ENCODE measurements at places on chromosomes 7 and 10. TPM values are rescaled to one million over a fixed set of nuclear protein-coding genes. Genes with fewer than 3 reads are reported as not detected.

Gene AGR2
- not detected for total RNA-seq

DNA sequence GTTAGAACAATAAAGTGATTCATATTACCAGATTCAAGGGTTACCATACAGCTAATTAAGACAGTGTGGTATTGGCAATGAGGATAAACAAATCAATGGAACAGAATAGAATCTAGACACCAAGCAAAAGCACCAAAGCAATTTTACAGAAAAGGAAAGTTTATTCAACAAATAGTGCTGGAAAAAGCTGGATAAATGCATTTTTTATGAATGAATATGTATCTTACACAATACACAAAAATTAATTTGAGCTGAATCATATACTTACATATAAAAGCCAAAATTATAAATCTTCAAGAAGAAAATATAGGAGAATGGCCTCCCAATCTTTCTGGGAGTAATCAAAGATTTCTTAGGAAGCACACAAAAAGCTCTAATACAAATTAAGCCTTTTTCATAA is 220.4 kb upstream of the PTN start:
- no peaks in the 10 kb centered on the region for H3K36me3 ChIP-seq
- DNase-seq, result no peak
- H3K27ac ChIP-seq, result no peak overlapping the region

- H3K4me1 ChIP-seq, result peaks cover 8% of the 10 kb centered on the region
- H3K27me3 ChIP-seq, result no peaks in the 10 kb centered on the region
- no peak for DNase-seq
- H3K4me3 ChIP-seq, result no peak overlapping the region
These were observed 12.7 kb downstream of the MYO1G start for GRCh38 chr7:44965937-44966730.

Gene PRLHR
- total RNA-seq, result not detected

Gene CRYGN
- total RNA-seq, result not detected

DNA sequence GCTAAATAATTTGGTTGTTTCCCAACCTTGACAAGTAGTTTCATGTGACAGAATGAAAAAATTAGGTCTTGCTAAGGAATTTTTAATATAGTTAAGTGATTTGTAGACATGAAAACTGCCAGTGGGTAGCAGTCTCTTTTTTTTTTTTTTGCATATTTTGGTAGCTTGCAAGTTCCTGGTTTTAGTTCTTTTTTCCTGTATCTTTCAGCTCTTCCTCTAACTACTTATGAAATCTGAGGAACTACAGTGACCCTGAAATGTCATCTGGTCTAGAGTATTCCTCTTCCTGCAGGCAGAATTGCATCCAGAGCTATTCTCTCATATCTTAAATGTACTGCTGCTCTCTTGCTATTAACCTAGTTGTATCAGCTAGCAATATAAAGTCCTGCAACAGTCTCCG is 160.4 kb downstream of the HDAC9 start:
- no peaks in the 10 kb centered on the region for H3K4me1 ChIP-seq
- H3K27me3 ChIP-seq, result no peaks in the 10 kb centered on the region

DNA sequence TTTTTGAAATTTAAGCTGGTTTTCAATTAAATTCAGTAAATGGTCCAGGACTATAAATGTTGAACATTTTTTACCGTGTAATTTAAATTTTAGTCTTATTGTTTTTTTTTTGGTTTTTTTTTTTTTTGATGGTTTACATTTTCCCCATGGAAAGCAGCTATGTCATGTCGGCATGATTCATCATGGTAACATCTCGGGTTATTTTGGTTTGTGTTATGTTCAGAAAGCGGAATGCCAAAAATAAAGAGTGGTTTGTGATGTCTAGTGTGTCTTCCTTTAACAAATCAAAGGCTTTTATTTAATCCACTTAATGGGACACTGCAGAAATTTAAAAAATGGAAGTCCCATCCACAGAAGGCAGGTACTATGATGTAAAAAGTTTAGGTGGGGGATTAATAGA is 58.5 kb downstream of the TRUB1 start:
- DNase-seq, result no peak
- H3K4me3 ChIP-seq, result no peak overlapping the region
- no peak overlapping the region for H3K27ac ChIP-seq
- no peaks in the 10 kb centered on the region for H3K27me3 ChIP-seq
- no peaks in the 10 kb centered on the region for H3K36me3 ChIP-seq

Gene TECTB
- not detected for total RNA-seq

DNA sequence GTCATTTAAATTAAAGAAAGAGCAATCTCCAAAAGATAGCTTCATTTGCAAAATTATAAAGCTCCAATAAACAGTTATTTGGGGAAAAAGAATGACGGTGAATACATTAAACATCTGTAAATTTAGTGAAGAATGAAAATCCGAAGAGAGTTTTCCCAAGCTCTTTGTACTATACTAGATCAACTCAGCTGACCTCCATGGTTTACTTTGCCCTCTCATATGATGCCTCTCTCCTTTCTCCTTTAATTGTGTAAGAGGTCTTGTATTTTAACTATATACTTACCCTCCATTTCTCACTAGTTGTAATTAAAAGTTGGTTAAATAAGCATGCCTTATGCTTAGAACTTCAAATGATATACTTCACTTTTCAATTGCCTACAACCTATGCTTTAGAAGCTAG is 125.8 kb downstream of the CACNA2D1 start:
- DNase-seq, result no peak
- no peaks in the 10 kb centered on the region for H3K36me3 ChIP-seq
- H3K27me3 ChIP-seq, result no peaks in the 10 kb centered on the region
- peaks cover 58% of the 10 kb centered on the region for H3K4me1 ChIP-seq
- peak overlapping the region; percentile 85 for H3K27ac ChIP-seq

Gene ASB10
- total RNA-seq, result 29.6 TPM

GRCh38 chr7:5439209-5439571 is 15.6 kb upstream of the TNRC18 start:
- no peak overlapping the region for H3K27ac ChIP-seq
- peaks cover 3% of the 10 kb centered on the region for H3K4me1 ChIP-seq
- H3K4me3 ChIP-seq, result no peak overlapping the region
- no peaks in the 10 kb centered on the region for H3K36me3 ChIP-seq

GRCh38 chr10:79203833-79204232 is 135.1 kb downstream of the ZMIZ1 start:
- no peak overlapping the region for H3K27ac ChIP-seq
- no peaks in the 10 kb centered on the region for H3K36me3 ChIP-seq
- H3K4me3 ChIP-seq, result no peak overlapping the region
- H3K27me3 ChIP-seq, result no peaks in the 10 kb centered on the region
- no peaks in the 10 kb centered on the region for H3K4me1 ChIP-seq

Gene DNAJC1
- 10.5 TPM for total RNA-seq

DNA sequence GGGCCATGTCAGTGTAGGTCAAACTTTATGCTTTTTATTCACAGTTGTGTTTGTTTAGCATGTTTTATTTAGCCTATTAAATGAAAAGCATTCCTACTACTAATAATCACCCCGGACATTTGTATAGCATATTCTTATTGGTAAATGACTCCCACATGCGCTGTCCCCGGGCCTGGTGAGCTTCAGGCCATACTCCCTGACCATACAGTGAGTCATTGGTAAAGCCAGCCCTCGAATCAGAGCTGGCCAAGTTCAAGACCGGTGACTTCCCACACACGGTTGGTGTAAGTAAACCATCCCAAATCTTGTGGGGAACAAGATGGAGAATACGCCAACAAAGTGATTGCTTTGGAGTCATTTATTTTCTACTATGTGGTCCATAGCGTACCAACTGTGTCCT is 238.7 kb upstream of the TCF7L2 start:
- no peak overlapping the region for H3K4me3 ChIP-seq
- no peak for DNase-seq
- no peak overlapping the region for H3K27ac ChIP-seq
- no peaks in the 10 kb centered on the region for H3K4me1 ChIP-seq
- H3K36me3 ChIP-seq, result no peaks in the 10 kb centered on the region
- no peaks in the 10 kb centered on the region for H3K27me3 ChIP-seq

- DNase-seq, result no peak
- H3K36me3 ChIP-seq, result peaks cover 100% of the 10 kb centered on the region
- no peaks in the 10 kb centered on the region for H3K4me1 ChIP-seq
- no peaks in the 10 kb centered on the region for H3K27me3 ChIP-seq
These were observed 19.1 kb upstream of the HKDC1 start for GRCh38 chr10:69201045-69201444.

- no peaks in the 10 kb centered on the region for H3K27me3 ChIP-seq
- DNase-seq, result no peak
- H3K27ac ChIP-seq, result no peak overlapping the region
- H3K4me1 ChIP-seq, result peaks cover 10% of the 10 kb centered on the region
These were observed 163.1 kb downstream of the ARHGAP12 start for GRCh38 chr10:31765541-31765940.

DNA sequence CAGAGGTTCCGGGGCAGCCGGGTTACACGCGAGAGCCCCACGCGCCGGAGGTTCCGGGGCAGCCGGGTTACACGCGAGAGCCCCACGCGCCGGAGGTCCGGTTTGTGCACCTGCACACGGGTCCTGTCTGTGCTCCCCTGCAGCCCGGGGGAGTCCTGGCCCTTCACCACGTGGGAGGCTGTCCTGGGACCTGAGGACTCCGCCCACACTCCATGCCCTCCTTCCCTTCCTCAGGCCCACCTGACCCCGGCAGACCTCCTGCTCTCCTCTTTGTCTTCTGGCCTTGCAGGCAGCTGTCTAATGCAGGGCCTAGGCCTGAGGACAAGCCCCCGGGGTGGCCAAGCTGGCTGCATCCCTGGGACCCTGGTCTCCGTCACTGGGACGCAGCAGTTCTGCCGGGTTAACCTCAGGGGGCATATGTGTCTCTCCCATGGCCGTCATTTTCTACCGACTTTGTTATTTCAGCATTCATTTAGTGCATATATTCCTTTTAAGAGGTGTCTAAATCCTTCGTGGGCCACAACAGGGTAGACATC is 374.6 kb downstream of the DNAJB6 start:
- DNase-seq, result no peak
- H3K4me1 ChIP-seq, result no peaks in the 10 kb centered on the region
- no peaks in the 10 kb centered on the region for H3K27me3 ChIP-seq
- H3K27ac ChIP-seq, result no peak overlapping the region
- H3K36me3 ChIP-seq, result no peaks in the 10 kb centered on the region

- no peak overlapping the region for H3K27ac ChIP-seq
- no peaks in the 10 kb centered on the region for H3K4me1 ChIP-seq
- H3K27me3 ChIP-seq, result no peaks in the 10 kb centered on the region
- no peak overlapping the region for H3K4me3 ChIP-seq
- DNase-seq, result no peak
These were observed 45.2 kb upstream of the MSMB start for GRCh38 chr10:46091080-46091827.

GRCh38 chr10:131310551-131311401 is 745 bp downstream of the TCERG1L start:
- DNase-seq, result no peak
- no peak overlapping the region for H3K27ac ChIP-seq
- H3K27me3 ChIP-seq, result peaks cover 24% of the 10 kb centered on the region
- H3K4me1 ChIP-seq, result no peaks in the 10 kb centered on the region
- no peak overlapping the region for H3K4me3 ChIP-seq
- H3K36me3 ChIP-seq, result no peaks in the 10 kb centered on the region

- no peak for DNase-seq
- no peaks in the 10 kb centered on the region for H3K27me3 ChIP-seq
- no peak overlapping the region for H3K4me3 ChIP-seq
- no peak overlapping the region for H3K27ac ChIP-seq
- no peaks in the 10 kb centered on the region for H3K36me3 ChIP-seq
- H3K4me1 ChIP-seq, result no peaks in the 10 kb centered on the region
These were observed 15.4 kb upstream of the FZD9 start for GRCh38 chr7:73418113-73418703.

DNA sequence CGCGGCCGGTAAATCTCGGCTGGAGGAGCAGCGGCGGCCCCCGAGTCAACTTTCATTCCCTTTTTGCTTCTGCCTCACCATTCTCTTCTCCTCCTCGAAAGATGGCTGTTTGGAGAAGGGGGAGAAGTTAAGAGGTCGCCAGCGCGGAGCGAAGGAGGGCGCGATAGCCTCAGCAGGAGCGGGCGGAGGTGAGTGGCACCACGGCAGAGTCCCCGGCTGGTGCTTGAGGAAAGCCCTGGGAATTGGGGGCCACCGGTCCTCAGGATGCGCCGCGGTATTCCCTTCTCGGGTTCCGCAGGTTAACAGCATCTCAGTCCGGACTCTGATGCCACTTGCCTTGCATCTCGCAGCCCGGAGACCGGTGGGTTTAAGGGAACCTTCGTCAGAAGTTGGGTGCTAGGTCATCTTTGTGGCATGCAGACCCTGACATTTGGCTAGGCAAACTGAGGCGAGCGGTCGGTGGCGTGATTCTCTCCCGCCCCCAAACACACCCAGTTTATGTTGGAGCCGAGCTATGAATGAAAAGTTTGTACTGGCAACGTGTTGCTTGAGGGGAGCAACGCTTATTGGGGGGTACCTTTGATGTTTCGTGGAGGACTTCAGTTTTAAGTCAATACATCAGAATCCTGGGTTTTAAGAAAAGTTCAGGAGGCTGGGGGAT is 59.5 kb upstream of the PRPS1L1 start:
- H3K27me3 ChIP-seq, result no peaks in the 10 kb centered on the region
- no peak for DNase-seq
- no peaks in the 10 kb centered on the region for H3K36me3 ChIP-seq
- H3K27ac ChIP-seq, result no peak overlapping the region
- H3K4me1 ChIP-seq, result no peaks in the 10 kb centered on the region

GRCh38 chr7:66739953-66740301 is 606 bp upstream of the RABGEF1 start:
- no peak for DNase-seq
- no peaks in the 10 kb centered on the region for H3K27me3 ChIP-seq
- peak overlapping the region; percentile 99 for H3K27ac ChIP-seq
- peaks cover 3% of the 10 kb centered on the region for H3K36me3 ChIP-seq
- H3K4me3 ChIP-seq, result peak overlapping the region; percentile 100

DNA sequence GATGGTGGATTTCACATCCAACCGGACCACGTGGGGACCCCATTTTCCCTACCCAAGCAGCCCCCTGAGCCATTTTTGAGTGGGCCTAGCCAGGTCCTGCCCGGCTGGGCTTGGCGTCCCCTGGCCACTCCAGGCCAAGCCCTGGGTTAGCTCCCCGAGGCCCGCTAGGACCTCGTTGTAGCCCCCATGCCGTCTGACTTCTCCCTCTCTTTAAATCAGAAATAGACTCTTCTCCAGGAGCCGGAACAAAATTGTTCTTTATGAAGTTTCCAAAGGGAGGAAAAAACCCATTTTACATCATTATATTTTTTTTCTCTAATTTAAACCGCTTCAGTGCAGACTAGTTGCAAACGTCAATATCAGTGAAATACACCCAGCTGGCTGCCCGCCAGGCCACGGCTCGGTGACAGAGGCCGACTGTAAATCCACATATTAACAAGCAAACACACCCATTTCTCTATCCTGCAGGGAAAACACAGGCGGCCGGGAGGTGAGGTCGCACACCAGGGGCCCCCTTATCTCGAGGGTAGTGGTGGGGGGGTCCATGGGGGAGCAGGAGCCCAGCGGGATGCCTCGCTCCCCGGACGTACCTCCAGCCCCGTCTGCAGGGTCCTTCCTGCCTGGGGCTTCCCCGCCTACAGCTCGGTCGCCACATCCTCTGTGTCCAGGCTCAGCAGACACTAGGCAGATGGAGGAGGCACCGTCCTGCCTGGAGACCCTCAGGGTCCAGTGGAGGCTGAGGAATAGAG is 72.7 kb downstream of the ELFN1 start:
- no peaks in the 10 kb centered on the region for H3K36me3 ChIP-seq
- no peak overlapping the region for H3K27ac ChIP-seq
- H3K4me1 ChIP-seq, result no peaks in the 10 kb centered on the region
- H3K4me3 ChIP-seq, result no peak overlapping the region
- no peak for DNase-seq

- no peak overlapping the region for H3K27ac ChIP-seq
- H3K36me3 ChIP-seq, result no peaks in the 10 kb centered on the region
- H3K27me3 ChIP-seq, result peaks cover under 1% of the 10 kb centered on the region
- H3K4me3 ChIP-seq, result no peak overlapping the region
- H3K4me1 ChIP-seq, result peaks cover 12% of the 10 kb centered on the region
These were observed 6.6 kb upstream of the SERPINE1 start for GRCh38 chr7:101120315-101120714.

- no peaks in the 10 kb centered on the region for H3K27me3 ChIP-seq
- peaks cover 30% of the 10 kb centered on the region for H3K36me3 ChIP-seq
- no peak overlapping the region for H3K27ac ChIP-seq
- H3K4me3 ChIP-seq, result no peak overlapping the region
- DNase-seq, result no peak
These were observed 35.4 kb downstream of the NACAD start for GRCh38 chr7:45053401-45053800.
